ENCODE measurements at places on chromosomes 13 and 19.

DNA sequence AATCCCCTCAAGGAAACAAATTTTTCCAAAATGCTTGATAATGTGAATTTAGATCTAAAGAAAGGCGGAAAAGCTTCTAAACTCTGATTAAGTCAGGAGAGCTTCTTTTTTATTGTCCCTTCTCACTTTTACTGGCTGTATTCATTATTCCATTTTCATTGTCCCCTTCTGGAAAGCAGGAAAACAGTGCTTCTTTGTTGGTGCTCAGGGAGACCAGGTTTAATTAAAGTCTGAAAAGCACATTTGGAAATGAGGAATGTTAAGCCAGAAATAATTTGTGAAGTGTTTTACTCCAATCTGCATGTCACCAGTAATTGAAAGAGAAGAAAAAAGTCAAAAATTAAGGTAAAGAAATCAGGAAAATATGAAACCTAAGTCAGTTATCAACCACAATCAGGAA, 43.5 kb upstream of the TSC22D1 start:
- no peak for DNase-seq

DNA sequence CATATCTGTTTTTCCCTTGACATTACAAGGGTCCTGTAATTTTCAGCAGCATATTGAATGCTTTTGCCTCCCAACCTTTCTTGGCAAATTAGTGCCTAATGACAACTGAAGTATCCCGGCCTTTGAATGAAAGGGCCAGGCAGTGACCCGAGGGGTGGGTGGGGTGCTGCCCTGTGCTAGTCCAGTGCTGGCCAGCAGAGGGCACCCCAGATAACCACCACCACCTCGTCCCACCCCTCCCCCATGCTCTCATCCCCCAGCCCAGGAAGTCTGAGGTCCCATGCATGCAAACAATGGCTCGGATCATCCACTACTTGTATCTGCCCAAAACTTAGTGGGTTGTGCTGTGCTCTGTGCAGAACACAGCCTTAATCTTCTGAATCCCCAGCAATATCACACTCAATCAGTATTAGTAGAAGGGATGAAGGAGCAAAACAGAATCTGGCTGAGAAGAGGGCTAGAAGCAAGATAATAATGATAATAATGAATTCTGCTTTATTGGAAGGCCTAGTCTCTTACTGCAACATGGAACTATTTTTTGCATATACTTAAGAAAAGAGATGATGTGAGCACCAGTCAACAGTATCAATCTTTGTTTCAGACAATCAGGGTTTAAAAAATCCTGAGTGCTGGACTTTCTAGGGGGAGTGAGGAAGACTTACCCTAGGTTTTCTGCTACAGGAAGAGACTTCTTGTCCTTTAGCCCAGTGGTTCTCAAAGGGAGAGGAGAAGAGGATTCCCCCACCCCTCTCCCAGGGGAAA, 3.8 kb downstream of the ATP12A start:
- DNase-seq = peak; percentile 48

GRCh38 chr19:29551774-29552173, 26.0 kb downstream of the VSTM2B start:
- DNase-seq = no peak

GRCh38 chr19:31501427-31502195, 152.4 kb upstream of the TSHZ3 start:
- DNase-seq = no peak

DNA sequence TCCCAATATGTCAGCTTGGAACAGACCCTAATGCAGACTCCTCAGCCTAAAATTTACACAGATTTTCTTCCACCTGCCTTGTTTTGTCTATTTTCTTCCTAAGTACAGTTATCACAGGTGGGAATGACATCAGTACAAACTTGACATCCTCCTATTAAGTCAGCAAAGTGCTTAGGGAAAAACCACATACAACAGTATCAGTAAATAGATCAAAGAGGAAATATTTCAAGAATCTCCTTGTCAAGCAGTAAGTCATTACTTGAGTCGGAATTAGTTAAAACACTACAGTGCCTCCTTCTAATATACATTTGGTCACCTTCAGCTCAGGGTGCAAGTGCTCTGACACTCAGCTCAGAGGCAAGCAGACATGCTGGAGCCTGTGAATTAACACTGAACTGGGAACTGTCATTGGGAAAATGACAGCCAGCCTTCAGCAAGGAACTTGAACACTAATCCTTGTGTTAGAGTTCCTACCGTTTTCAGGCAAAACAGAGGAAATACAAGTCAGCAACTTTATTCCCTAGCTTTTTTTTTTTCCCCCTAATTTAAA, 394.3 kb upstream of the HTR2A start:
- no peak for DNase-seq

- DNase-seq = no peak
Observed at GRCh38 chr19:23515551-23515950, 120.3 kb upstream of the ZNF91 start.

DNA sequence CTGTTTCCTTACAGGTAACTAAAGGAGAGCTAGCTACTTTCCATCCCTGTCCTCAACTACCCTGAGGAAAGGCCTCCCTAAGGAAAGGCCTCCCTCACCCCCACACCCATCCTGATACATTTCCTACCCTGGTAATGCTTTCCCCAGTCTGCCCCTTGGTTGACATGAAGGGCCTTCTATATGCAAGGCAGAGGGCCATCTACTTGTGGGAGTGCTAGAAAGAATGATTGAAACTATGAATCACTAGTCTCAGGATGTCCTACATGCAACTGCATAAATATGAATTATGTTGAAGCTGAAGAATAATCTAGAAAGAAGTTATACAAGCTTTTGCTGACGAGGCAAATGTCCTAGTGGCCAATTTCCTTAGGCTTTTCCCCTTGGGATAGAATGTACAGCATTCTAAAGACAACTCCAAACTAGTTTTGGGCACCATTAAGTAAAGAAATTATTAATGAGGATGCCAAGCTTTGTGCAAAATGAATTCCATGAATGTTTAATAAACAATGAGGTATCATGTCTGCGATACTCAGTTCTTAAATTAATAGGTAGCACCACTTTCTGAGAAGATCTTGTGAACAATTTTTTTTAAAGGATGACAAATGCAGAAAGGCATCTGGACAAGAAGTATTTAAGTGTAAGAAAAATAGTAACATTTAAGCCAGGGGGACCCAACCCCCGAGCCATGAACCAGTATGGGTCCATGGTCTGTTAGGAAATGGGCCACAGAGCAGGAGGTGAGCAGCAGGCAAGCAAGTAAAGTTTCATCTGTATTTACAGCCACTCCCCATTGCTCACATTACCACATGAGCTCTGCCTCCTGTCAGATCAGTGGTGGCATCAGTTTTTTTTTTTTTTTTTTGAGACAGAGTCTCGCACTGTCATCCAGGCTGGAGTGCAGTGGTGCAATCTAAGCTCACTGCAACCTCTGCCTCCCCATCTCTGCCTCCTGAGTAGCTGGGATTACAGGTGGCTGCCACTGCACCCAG, 223.0 kb downstream of the LHFPL6 start:
- no peak for DNase-seq
